ENCODE measurements at places on chromosomes 7 and 10. TPM values are rescaled to one million over a fixed set of nuclear protein-coding genes. Genes with fewer than 3 reads are reported as not detected.

The KAZALD1 gene
- total RNA-seq = 1.5 TPM

The PDE1C gene
- total RNA-seq = 35.8 TPM

The CDHR1 gene
- 27.4 TPM for total RNA-seq

The DEPP1 gene
- 3.6 TPM for total RNA-seq

The ATP6V0A4 gene
- not detected for total RNA-seq

The AGAP9 gene
- 1.2 TPM for total RNA-seq

The SPDYE6 gene
- total RNA-seq = not detected

The MRLN gene
- total RNA-seq = not detected

The AKR1C1 gene
- 7.5 TPM for total RNA-seq

The TMEM196 gene
- total RNA-seq = not detected

The DLX5 gene
- total RNA-seq = 0.21 TPM

All from mammary epithelial cell (primary cell).